Hematopoietic multipotent progenitor cell treated with erythropoietin and hydrocortisone succinate and interleukin-3 and kit ligand, for 4 days (in vitro differentiated cells): ENCODE measurements at places on chromosomes 11 and 22.

DNA sequence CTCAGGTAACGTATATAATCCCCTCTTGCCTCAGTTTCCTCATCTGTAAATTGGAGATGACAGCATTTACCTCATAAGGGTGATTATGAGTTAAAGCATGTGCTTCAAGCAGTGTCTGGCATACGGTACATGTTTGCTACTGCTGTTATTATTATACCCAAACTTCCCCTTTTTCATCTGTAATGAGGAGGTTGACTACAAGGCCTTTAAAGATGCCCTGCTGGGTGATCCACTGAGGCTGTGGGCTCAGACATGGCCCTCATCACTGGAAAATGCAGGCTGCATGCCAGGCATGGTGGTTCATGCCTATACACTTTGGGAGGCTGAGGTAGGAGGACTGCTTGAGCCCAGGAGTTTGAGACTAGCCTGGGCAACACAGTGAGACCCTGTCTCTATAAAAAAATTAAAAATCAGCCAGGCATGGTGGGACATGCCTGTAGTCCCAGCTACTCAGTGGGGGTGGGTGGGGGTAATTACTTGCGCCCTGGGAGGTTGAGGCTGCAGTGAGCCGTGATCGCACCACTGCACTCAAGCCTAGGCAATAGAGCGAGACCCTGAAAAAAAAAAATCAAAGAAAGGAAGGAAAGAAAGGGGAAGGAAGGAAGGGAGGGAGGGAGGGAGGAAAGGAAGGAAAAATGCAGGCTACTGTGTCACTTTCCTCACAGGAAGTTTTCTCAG lies 4.3 kb downstream of the PIK3IP1 start:
- peak; percentile 64 for DNase-seq

- no peak for DNase-seq
These were observed 235.8 kb downstream of the SWAP70 start for GRCh38 chr11:9899676-9900075.

- no peak for DNase-seq
These were observed 22.7 kb downstream of the IFT27 start for GRCh38 chr22:36753120-36753802.

GRCh38 chr11:14386895-14387480 lies 28.0 kb upstream of the RRAS2 start:
- no peak for DNase-seq

- DNase-seq = no peak
These were observed 83.9 kb upstream of the USP47 start for GRCh38 chr11:11757909-11758308.

DNA sequence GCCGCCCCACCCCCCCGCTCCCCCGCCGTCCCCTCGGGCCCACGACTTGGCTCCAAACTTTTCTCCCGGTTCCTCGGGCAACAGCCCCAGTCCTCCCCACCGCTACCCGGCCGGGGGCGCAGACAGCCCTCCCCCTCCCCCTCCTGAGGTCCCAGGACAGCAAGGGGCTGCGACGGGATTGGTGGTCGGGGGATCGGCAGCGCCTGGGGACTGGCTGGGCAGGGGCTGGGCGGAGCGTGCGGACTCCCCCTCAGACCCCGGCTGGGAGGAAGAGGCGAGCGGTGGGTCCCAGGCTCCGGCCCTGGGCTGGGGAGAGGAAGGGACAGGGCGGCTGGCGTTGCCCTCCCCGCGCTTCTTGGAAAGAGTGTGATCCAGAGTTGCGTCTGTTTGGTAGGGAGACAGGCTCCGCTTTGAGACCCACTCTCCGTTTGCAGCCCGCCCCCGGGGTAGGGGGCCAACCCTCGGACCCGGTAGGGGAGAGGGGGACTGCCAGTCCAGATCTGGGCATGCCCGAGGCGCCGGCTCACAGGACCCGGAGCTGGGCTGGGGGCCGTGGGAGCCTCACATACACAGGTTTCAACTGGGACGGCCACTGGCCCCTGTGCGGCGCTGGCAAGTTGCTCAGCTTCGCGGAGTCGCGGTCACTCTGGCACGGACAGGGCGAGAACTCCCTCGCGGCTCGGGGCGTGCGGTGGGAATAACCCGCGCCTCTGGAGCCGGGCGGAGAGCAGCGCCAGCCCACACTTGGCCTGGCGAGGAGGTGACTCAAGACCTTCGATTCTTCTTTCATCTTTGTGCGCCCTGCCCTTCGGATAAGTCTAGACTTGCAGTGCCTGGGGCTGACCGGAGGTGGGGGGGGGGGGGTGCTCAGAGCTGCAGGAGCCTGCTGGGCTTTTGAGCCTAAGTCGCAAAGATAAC lies 999 bp downstream of the TSKU start:
- peak; percentile 35 for DNase-seq

- DNase-seq = no peak
These were observed 21.7 kb downstream of the TPST2 start for GRCh38 chr22:26568207-26568706.

DNA sequence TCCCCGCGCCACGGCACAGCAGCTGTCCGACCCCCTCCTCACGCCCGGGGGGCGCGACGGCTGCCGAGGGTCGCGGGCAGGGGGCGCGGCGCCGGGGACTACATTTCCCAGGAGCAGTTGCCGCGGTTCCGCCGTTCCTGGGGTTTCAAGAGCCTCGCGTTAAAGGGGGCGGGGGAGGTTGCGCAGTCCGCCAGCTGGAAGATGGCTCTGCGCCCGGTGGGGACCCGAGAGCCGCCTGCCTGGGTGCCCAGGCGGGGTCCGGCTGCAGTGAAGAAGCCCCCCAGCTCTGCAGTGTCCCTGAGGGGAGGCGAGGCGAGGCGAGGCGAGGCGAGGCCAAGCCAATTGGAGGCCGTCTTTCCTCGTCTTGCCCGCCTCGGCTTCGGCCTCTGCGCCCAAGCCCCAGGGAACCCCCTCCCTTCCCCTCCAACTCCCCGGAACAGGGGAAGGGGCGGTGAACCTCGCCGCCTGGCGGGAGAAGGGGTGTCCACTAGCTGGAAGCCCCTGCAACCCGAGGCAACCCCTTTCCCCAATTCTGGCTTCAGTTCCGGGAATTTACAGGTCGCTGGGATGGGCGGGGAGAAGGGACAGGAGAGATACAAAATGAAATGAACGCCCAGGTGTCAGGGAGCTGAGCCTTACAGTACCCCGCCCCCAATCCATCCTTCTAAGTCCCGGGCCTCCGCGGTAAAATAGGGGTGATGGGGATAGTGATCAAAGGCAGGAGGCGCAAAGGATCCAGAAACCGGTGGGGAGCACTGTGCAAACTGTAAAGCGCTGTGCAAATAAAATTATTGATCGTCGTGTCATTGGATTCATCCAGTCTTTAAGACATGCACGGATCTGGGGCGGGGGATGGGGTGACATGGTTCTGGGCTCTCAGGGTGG lies 5.2 kb upstream of the GCAT start:
- peak; percentile 80 for DNase-seq

- no peak for DNase-seq
These were observed 262.8 kb upstream of the PLET1 start for GRCh38 chr11:112523477-112523876.

- DNase-seq = no peak
These were observed 6.5 kb upstream of the IL18BP start for GRCh38 chr11:71992136-71992730.

GRCh38 chr22:19595532-19595931 lies 71.3 kb upstream of the CLDN5 start:
- no peak for DNase-seq

GRCh38 chr11:12354750-12355545 lies 22.4 kb upstream of the PARVA start:
- DNase-seq = no peak

DNA sequence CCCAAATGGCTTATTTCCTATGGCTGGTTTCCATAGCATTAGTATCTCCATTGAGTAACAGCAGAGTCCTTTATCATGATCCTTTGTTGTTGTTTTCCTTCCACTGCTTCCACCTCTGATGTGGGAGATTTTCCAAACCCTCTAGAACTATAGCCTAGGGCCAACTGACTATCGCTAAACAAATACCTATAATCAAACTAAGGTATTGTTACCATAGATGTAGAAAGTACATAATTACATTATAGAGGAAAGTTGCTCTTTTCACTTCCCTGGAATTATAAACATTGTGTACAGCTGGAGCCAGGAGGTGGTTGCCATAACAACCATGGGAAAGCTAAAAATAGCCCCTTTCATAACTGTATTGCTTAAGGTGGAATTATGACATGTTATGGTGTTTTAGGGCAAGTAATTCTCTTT lies 47.0 kb upstream of the ALKBH3 start:
- DNase-seq = no peak

GRCh38 chr11:110141812-110142211 lies 48.6 kb downstream of the ZC3H12C start:
- no peak for DNase-seq

- DNase-seq = peak; percentile 38
These were observed 57.8 kb downstream of the SPATA19 start for GRCh38 chr11:133787379-133788141.

- no peak for DNase-seq
These were observed 9.6 kb upstream of the BIRC3 start for GRCh38 chr11:102307727-102308038.

DNA sequence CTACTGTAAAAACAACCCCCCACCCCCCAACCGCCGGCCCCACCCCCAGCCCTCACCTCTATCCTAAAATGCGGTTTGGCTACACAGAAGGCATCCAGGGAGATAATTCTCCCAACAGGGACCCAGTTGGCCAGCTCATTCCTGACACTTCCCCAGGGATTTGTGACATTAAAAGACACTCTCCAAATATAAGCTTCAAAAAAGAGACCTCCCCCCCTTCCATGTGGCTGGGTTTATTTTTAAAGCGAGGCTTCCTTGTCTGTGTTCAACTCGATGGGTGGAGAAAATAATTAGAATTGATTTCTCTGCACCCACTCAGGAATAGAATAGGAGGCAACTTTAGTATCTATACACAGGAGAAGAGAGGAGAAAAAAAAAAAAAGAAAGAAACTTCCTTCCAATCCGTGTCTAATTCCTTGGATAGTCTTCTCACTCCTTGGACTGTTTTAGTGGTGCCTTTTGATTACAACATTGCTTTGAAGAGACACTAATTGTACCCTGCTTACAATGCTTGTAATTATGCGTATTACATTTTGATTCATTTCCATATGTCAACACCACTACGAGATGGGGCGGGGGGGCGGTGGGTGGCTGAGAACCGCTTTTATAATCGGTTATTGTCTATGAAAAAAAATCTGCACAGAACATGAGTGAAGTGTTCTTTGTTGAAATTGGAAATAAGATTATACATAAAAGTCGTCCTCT lies 500.4 kb downstream of the MIAT start:
- no peak for DNase-seq

- no peak for DNase-seq
These were observed 435.7 kb upstream of the CADM1 start for GRCh38 chr11:115939731-115940421.

GRCh38 chr11:19232910-19233503 lies 7.7 kb downstream of the E2F8 start:
- DNase-seq = no peak

- DNase-seq = peak; percentile 61
These were observed 88.5 kb downstream of the MYEOV start for GRCh38 chr11:69382131-69383128.

DNA sequence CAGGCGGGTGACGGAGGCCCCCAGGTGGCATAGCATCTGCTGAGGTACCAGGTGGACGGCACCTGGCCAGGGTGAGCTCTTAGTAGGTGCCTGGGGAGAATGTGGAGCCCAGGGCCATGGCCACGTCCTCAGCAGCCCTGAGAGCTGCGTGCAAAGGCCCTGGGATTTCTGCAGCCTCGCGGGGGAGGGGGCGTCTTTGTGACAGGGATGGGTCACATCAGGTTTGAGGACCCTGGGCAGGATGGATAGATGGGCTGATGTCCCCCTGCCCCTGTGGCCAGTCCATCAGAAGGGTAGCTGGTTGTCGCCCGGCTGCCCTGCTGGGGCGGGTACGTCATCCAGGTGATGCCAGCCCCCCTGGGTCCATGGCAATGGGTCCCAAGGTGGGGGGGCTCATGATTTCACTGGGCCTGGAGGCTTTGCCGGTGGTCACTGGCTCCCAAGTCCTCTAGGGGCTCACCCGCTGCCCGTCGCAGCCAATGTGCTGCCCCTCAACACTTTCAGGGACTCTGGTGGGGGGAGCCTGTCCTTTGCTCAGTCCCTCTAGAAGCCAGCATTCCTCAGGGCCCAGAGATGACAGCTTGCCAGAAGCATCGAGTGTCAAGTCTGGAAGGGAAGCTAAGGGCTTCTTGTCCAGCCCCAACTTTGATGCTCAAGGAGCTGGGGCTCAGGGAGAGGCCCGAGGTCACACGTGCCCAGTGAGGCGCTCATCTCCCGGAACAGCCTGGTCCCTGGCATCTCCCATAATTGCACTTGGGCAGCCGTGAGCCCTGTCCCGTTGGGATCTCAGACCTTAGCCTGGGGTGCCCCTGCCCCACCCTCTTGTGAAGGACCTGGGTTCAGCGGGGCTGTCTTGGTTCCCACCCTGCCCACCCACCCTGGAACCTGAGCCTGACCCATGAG lies 777 bp downstream of the TBX10 start:
- no peak for DNase-seq

DNA sequence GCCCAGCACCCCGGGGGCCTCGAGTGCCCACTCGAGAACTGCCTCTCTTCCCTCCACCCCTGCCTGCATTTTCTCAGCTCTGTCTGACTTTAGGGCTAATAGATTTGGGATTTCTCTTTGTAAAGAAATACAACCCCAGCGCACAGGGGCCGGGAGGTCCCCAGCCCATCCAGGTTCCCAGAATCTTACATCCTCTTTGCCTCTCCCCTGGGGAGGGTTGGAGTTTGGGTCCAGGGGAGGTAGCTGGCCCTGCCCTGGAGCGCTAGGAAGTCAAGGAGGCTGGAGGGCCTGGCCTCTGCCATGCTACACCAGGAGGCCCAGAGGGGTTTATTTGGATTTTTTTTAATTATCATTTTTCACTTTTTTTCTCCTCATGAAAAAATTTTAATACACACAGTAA lies 65.7 kb upstream of the LMO1 start:
- DNase-seq = no peak

- DNase-seq = no peak
These were observed 76.1 kb upstream of the RAB1B start for GRCh38 chr11:66192181-66192863.

- DNase-seq = no peak
These were observed 56.4 kb upstream of the PITPNB start for GRCh38 chr22:27975381-27976013.

DNA sequence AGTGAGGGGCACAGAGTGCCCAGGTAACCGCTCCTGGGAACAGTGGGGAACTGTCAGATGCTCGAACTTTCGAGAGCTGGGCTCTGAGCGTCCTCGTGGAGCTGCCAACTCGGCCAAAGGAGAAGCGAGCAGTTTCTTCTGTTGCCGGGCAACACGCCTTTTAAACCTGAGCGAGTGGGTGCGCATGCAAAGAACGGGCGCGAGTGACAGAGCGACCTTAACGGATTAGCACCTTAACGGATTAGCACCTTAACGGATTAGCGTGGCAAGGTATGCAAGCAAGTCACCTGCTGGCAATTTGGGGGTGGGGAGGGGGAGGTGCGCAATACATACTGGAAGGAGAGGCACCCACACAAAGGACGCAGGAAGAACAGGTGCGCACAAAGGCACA lies 61.8 kb upstream of the PRODH start:
- DNase-seq = no peak
